PC-3 (cell line): ENCODE measurements at places on chromosomes 5 and 9. TPM values are rescaled to one million over a fixed set of nuclear protein-coding genes. Genes with fewer than 3 reads are reported as not detected.
A peak's percentile ranks its signal among the peaks of the same experiment; 100 is the strongest.

DNA sequence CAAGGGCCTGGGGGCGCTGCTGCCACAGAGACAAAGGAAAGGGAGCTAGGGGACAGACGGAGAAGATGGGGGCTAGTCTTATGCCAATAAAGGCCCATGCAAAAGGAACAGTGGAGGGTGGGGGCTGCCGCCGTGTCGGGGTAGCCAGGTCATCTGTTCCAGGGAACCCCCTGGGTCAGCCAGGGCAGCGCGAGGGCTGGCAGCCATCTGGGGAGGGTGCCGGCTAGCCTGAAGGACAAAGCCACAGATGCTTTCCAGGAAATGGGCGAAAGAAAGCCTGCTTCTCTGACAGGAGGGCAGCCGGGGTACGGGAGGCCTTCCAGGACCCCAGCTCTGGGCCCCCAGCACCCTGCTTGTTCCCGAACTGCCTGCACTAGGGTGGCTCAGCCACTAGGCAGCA is 1.6 kb upstream of the CARD9 start:
- DNase-seq: no peak

- no peak for DNase-seq
Observed at GRCh38 chr9:95874989-95875304, 544 bp upstream of the ERCC6L2 start.

The RANBP3L gene
- total RNA-seq: not detected in 2 replicates

GRCh38 chr9:8329561-8330283 is 530.1 kb upstream of the DMAC1 start:
- DNase-seq: no peak

GRCh38 chr5:99674101-99674500 is 745.3 kb upstream of the CHD1 start:
- no peak for DNase-seq

DNA sequence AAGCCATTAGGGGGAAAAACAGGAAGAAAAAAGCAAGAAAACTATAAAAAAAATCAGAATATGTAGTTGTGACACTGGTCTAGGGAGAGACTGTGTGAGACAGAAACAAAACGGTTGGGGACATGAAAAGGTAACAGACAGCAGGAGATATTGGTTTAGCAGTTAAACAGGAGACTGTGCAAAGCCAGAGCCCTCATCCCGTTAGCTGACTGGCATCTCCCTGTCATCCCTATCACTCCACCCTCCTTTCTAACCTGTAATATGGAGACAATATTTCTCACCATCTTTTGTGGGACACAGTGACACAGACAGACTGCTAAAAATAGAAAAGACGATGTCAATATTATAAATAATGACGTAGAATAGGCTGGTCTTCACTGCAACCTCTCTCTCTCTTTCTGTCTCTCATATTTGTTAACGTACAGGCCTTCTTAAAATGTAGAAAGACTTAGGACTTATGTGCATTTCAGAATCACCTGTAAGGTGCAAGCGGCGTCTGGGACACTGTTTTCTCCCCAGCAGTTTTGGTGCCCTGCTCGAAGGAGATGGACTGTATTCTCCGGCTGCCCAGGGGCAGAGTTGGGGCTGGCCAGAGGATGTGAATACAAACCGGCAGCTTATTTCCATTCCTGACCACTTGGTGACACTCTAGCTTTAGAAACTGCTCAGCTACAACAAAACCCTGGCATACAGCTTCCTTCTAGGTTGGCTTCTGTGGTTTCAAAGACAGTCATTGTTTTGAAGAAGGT is 190.6 kb downstream of the MAT2B start:
- DNase-seq: peak; percentile 64
